ENCODE measurements at places on chromosomes 2 and 18. TPM values are rescaled to one million over a fixed set of nuclear protein-coding genes. Genes with fewer than 3 reads are reported as not detected.

GRCh38 chr2:105842555-105842954 is 97.8 kb downstream of the NCK2 start:
- no peak for DNase-seq

- DNase-seq = no peak
Measured at GRCh38 chr2:118371515-118371914, 283.2 kb downstream of the INSIG2 start.

GRCh38 chr2:158659483-158659882 is 135.6 kb upstream of the DAPL1 start:
- DNase-seq = no peak

DNA sequence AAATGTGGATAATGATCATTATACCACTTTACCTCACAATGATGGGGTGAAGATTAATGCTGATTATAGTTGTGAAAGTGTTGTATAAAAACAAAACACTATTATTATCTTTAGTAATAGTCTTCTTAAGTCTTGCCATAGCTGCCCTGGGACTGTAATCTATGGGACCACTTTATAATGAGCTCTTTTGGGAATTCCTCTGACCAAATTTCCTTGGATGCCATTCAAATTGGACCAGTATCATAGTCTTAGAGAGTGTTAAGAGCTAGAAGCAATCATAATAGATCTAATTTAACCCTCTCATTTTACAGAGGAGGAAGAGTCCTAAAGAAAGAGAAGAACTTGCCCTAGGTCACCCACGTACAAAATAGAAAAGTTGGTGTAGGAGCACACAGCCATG is 457.7 kb upstream of the SLC14A2 start:
- no peak for DNase-seq

DNA sequence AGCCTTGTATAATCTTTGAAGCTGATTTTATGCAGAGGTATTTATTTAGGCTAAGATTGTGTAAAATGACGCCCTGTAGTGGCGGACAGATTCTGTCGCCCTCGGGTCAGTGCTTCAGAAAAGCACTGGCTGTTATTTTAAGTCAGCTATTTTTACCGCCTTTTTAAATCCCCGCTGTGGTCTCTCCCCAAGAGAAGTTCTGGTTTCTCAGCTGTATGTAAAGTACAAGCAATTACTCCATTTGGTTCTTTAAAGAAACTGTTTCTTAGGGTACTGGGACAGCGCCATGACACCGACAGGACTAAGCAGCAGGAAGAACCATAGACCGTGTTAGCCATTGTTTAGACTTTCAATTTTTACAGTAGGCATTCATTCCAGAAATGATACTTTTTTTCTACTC is 65.0 kb downstream of the UGGT1 start:
- DNase-seq = no peak

GRCh38 chr18:79754022-79754761 is 43.5 kb upstream of the KCNG2 start:
- DNase-seq = no peak

- no peak for DNase-seq
Measured at GRCh38 chr2:235583144-235583543, 89.3 kb downstream of the AGAP1 start.

GRCh38 chr2:135663148-135663700 is 78.4 kb upstream of the UBXN4 start:
- DNase-seq = no peak

- DNase-seq = no peak
Measured at GRCh38 chr18:29883114-29883513, 1159.4 kb downstream of the DSC3 start.

DNA sequence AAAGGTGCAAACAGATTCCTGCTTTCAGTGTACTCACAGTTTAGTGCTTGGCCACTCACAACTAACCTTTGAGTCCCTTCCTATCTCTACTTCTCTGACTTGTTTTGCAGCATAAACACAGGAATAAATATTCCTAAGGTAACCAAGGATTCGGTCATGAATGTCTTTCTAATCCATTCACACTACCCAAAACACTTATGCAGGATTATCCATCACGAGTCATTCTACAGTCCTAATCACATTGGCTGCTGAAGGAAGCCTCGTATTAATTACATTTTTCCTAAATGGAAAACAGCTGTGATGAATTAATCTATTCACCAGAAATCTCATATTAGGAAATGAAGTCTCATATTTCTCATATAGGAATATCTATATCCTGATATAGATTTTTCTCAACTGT is 16.3 kb downstream of the RDH14 start:
- no peak for DNase-seq

- no peak for DNase-seq
Measured at GRCh38 chr2:117068371-117068770, 746.1 kb upstream of the DDX18 start.

DNA sequence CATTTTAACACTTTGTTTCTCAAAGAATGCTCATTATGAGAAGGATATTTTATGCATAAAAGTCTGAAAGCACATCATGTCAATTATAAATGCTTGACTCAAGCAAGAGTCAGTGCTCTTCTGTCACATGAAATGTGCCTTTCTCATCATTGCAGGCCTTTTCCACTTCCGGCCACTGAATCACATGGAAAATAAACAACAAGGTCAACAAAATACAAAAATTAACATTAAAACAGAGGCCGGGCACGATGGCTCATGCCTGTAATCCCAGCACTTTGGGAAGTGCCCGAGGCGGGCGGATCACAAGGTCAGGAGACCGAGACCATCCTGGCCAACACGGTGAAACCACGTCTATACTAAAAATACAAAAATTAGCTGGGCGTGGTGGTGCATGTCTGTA is 480.6 kb downstream of the SPAG16 start:
- no peak for DNase-seq

GRCh38 chr2:240135706-240136012 is 446 bp downstream of the COPS9 start:
- no peak for DNase-seq

- DNase-seq = peak; percentile 97
Measured at GRCh38 chr2:176419591-176420071, 150.4 kb downstream of the MTX2 start.

GRCh38 chr2:213119061-213119809 is 32.2 kb downstream of the IKZF2 start:
- DNase-seq = no peak

- DNase-seq = no peak
Measured at GRCh38 chr18:61414086-61414485, 80.9 kb downstream of the CDH20 start.

DNA sequence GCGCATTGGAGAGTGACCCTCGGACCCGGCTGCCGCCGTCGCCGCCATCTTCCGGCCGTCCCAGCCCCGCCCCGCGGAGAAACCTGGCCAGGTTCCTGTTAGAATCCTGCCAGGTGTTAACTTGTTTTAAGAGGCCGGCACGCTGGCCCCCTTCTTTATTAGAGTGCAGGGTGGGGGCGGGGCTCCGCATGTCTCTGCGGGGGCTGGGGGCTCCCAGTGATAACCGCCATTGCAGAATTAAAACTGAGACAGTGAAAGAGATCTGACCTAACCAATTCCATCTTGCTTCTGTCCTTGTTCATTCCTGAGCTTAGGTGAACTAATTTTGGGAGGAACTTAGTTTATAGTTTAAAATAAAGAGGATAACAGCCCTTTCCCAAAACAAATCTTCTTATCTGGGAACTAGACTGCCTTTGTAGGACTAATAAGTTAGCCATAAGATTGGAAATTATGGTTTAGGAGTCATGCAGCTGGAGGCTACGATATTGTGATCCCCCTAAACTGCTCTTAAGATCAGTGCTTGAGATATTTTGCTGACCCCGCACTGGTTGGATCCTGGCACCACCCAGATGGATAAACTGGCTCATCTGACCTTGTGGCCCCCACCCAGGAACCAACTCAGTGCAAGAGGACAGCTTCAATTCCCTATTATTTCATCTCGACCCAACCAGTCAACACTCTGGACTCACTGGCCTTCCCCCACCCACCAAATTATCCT is 543 bp upstream of the STARD7 start:
- no peak for DNase-seq

DNA sequence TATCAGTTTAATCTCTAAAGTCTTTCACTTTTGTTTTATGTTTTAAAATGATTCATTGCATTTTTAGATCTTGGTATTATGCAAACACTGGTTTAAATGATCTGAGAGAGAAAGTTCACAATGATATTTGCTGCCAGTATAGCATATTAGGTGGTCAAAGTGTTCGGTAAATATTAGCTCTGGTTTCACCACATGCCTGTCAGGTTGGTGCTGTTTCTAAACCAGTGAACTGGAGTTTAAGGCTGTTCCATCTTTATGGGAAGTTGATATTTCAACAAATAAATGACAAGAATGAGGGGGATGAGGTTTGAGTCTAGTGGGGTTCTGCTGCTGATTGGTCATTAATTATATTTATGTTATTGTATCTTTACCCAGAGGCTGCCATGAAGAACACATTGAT is 436.4 kb downstream of the DCDC2C start:
- DNase-seq = no peak

GRCh38 chr2:38600242-38600891 is 2.4 kb downstream of the HNRNPLL start:
- peak; percentile 24 for DNase-seq

- DNase-seq = no peak
Measured at GRCh38 chr2:225761396-225761795, 361.9 kb downstream of the NYAP2 start.

- no peak for DNase-seq
Measured at GRCh38 chr2:96324721-96325040, 436 bp upstream of the ITPRIPL1 start.

GRCh38 chr2:20781656-20782265 is 41.1 kb downstream of the LDAH start:
- DNase-seq = peak; percentile 38

PSMA8 gene
- total RNA-seq = not detected

KIAA2012 gene
- total RNA-seq = not detected

SEPTIN10 gene
- 105 TPM for total RNA-seq

GMCL1 gene
- 13.0 TPM for total RNA-seq

IL1RN gene
- total RNA-seq = not detected

RGPD4 gene
- total RNA-seq = 0.09 TPM

INHBB gene
- total RNA-seq = 1.8 TPM

ERBB4 gene
- 0.74 TPM for total RNA-seq

TTLL4 gene
- 41.0 TPM for total RNA-seq

GALNT5 gene
- total RNA-seq = not detected

Measured in endothelial cell of umbilical vein (primary cell).